ENCODE measurements at places on chromosomes 2 and 18. TPM values are rescaled to one million over a fixed set of nuclear protein-coding genes. Genes with fewer than 3 reads are reported as not detected.

DNA sequence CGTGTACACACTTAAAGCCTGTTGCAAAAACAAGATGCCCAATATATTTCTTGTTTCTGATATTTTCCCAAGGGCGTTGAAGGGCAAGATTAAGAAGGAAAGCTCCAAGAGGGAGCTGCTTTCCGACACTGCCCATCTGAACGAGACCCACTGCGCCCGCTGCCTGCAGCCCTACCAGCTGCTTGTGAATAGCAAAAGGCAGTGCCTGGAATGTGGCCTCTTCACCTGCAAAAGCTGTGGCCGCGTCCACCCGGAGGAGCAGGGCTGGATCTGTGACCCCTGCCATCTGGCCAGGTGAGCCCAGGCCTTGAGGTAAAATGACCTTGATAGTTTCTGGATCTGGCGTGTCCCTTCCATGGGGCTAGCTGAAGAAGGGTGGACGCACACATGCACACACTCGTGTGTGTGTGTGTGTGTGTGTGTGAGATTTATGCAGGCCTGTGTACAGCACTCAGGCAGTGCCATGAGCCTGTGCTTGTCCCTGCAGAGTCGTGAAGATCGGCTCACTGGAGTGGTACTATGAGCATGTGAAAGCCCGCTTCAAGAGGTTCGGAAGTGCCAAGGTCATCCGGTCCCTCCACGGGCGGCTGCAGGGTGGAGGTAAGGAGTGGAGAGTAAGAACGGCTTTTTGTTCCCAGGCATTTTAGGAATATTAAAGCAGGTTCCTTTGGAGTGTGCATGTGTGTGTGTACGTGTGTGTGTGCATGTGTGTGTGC is 23.6 kb downstream of the MLPH start:
- peaks cover 4% of the 10 kb centered on the region for H3K4me1 ChIP-seq
- H3K27me3 ChIP-seq, result peaks cover 4% of the 10 kb centered on the region
- H3K27ac ChIP-seq, result no peak overlapping the region

- peaks cover 10% of the 10 kb centered on the region for H3K36me3 ChIP-seq
- H3K4me1 ChIP-seq, result no peaks in the 10 kb centered on the region
- no peak for DNase-seq
- H3K27ac ChIP-seq, result no peak overlapping the region
- H3K4me3 ChIP-seq, result no peak overlapping the region
These were observed 80.4 kb downstream of the SGPP2 start for GRCh38 chr2:222504719-222505118.

DNA sequence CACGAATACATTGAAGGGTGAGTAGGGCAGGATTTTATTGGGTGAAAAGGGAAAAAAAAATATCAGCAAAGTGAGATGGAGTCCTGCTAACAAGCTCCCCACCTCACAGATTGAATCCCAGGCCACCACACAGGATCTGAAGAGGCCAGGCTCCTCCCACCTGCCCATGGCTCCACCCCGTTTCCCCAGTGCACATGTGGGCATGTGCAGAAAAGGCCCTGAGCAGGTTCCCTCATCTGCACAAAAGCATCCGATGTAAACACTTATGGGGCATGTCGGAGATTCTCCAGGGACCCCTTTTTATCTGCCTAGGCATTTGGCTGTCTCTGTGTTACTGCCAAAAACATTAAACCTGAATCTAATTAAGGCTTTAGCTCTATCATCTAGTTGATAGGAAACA is 35.2 kb downstream of the SKA1 start:
- H3K4me3 ChIP-seq, result no peak overlapping the region
- H3K36me3 ChIP-seq, result no peaks in the 10 kb centered on the region
- no peak overlapping the region for H3K27ac ChIP-seq
- no peaks in the 10 kb centered on the region for H3K4me1 ChIP-seq

DNA sequence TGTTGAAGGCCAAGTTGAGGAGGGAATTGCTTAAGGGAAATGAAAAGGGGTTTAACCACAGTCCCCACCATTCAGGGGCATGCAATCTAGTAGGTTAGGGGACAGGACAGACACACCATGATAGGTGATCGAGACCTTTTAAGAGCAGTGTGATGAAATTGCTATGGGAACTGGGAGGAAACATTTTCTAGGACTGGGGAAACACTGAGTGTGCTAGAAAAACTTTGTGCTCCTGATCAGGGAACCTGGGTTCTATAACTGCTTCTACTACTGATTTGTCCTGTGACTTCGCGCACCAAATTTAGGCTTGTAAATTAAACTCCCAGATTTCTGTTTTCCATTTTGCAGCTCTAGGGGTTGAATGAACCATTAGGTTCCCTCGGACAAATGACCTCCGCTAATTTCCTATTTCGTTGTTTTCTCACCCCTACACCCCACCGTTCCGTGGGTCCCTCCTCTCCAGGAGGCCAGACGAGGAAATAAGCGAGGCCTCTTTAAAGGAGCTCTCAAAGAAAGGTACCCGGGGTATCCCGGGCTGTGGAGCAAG is 371 bp upstream of the LCLAT1 start:
- no peak for DNase-seq
- peak overlapping the region; percentile 96 for H3K27ac ChIP-seq
- H3K4me1 ChIP-seq, result peaks cover 29% of the 10 kb centered on the region

DNA sequence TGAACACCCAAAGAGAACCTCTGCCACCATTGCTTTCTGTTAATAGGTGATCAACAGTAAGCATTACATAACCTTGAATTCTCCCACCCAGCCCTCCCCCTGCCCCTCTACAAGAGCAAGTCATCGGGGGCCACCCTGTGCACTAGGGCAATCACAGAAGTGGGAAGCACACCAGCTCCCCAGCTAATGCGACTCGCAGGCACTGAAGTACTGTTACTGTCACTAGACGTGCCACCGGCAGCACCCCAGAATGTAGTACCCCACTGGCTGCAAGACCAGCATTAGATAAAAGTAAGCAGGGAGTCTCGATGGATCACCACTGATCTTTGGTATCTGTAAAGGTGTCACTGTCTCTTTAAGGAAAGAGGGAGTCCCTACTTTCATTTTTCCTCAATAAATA is 167.6 kb downstream of the FAM210A start:
- DNase-seq, result no peak
- no peak overlapping the region for H3K27ac ChIP-seq

DNA sequence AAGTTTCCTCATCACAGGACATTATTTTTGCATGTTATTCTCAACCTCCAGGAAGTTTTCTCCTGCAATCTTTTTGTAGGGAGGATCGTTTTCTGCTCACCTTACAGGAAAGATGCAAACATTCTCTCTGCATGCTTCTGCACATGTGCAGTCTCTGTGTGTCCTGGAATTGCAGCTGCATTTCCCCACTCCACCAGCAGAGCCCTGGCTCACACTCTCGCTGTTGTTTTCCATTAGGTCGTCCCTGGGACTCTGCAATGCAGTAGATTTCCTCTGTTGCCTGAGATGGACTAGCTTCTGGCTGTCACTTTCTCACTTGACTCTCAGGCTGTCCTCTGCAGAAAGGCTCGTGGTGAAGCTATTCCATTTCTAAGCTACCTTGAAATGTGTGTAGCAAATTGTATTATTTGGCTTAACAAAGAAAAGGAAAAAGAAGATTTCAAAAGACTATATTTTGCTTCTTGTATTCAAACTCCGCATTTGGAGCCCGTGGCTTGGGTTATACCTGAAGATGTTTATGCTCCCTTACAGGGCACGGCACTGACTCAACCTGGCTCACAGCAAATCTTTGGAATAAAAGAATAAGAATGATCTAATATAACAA is 346.7 kb downstream of the RAD51AP2 start:
- no peaks in the 10 kb centered on the region for H3K4me1 ChIP-seq
- no peaks in the 10 kb centered on the region for H3K27me3 ChIP-seq
- no peak overlapping the region for H3K27ac ChIP-seq
- no peak overlapping the region for H3K4me3 ChIP-seq
- no peaks in the 10 kb centered on the region for H3K36me3 ChIP-seq

GRCh38 chr2:223786236-223786635 is 51.1 kb downstream of the AP1S3 start:
- H3K36me3 ChIP-seq, result peaks cover 3% of the 10 kb centered on the region
- no peak overlapping the region for H3K27ac ChIP-seq
- DNase-seq, result no peak
- H3K4me3 ChIP-seq, result no peak overlapping the region

The HRH4 gene
- total RNA-seq, result 0.26 TPM

The SKA1 gene
- total RNA-seq, result 38.6 TPM

The SERPINB4 gene
- not detected for total RNA-seq

The PRKAG3 gene
- not detected for total RNA-seq

The GAL3ST2 gene
- total RNA-seq, result 0.94 TPM
